ENCODE measurements at places on chromosomes 12 and 14.

GRCh38 chr12:27539191-27539631 is 15.2 kb downstream of the PPFIBP1 start:
- DNase-seq: no peak

DNA sequence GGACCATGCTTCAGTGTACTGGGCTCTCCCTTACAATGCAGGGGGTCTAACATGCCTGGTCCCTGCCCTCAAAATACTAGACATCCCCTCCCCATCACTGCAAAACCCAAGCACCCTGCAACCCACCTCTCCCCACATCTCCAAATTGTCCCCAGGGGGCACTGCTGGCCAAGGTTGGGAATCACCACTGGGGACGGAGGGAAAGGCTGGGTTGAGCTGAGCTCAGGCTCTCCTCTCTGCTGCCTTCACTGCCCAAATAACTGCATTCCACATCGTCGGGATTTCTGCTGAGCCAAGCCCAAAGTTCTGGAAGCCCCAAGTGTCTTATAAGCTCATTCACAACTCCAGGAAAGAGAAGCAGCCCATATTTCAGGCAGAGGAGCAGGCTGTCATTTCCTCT is 69.6 kb downstream of the NT5DC3 start:
- DNase-seq: peak; percentile 25

DNA sequence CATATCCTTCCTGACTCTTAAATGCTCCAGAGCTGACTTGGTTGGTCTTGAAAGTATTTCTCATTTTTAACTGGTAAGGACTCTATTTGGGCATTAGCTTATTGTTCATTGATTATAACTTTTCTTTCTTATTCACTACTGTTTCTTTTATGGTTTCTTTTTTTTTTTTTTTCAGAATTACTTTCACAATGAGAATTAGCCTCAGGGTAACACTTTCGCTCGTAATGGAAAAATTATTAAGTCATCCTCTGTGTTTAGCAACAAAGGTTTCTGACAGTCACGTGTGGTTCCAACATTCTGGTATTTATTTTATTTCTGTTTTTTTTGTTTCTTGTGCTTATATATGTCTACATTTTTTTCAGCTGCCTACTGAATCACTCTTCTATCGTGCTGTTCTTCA is 80.0 kb downstream of the METTL25 start:
- no peak for DNase-seq

DNA sequence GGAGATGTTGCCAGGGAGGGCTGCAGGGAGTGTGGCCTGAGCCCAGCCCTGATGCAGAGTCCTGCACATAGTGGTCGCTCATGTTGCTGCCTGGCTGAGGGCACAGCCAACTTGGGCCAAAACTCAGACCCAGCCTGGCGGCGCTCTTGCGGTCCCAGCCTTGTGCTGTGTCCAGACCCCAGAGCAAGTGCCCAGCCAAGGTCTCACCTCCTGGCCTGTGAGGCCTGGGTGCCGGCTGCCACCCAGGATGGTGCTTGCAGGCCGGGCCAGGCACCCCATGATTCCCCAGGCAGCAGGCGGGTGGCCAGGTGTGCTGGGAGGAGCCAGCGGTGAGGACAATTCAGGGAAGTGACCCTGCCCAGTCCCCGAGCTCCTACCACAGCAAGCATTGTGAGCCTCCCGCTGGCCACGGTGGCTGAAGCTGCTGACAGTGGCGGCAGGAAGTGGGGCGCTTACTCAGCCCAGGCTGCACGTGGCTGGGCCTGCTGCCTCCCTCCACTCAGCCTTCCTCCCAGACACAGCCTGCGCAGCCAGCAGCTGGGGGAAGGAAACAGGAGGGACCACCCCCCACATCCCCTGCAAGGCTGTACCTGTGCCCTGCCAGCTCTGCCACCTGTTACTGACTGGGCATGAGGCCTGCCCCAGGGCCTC is 17.7 kb upstream of the PGF start:
- DNase-seq: no peak

DNA sequence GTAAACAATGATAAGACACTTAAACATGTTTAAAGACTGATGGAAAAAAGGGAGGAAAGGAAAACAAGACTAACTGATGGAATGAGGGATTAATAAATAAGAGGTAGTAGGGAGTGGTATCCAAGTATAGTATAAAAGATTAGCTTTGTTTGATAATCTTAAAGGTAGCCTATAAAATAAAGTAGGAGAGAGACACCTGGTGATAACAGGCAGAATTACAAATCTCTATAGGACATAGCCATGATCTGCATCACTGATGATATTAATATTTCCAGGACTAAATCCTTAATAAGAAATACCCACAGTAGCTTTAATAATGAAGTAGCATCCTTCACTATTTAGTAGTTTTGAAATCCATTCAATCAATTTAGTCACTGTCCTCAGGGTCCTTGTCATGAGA is 30.4 kb downstream of the DLGAP5 start:
- DNase-seq: peak; percentile 62

- DNase-seq: peak; percentile 27
Observed at GRCh38 chr12:95859344-95859816, 628 bp downstream of the SNRPF start.

GRCh38 chr14:72610096-72610830 is 283.6 kb downstream of the DPF3 start:
- no peak for DNase-seq

- no peak for DNase-seq
Observed at GRCh38 chr12:124165695-124166094, 129.2 kb upstream of the RFLNA start.

DNA sequence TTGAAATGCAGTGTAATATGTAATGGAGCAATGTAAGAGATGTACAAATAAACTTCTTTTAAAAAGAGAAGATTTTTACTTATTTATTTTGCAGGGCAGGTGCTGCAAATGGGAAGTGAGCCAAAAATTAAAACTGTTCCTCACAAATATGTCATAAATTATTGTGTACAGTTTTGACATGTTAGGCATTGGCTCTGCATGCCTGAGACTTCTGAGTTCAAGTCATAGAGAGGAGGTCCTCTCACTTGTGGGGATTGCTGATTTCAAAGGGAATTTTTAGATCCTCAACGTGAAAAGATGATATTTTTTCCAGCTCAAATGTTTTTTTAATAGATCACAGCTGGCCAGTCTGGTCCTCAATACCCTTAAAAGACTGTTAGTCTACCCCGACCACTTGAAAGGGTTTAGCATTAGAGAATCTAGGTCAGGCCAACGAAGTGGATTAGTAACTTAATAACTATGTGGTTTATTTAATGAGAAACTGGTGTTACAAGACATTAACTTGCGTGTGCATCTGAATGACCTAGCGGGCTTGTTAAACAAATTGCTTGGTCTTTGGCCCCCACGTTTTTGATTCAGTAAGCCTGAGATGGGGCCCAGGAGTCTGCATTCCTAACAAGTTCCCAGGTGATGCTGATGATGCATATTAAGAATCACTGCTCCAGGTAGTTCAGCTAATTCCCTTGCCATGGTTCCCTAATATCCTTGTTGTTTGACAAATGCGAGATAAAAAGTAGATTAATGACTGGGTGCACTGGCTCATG is 30.9 kb upstream of the WDR89 start:
- peak; percentile 99 for DNase-seq
